HCEC 1CT (cell line): ENCODE measurements at places on chromosomes 1 and 21.

DNA sequence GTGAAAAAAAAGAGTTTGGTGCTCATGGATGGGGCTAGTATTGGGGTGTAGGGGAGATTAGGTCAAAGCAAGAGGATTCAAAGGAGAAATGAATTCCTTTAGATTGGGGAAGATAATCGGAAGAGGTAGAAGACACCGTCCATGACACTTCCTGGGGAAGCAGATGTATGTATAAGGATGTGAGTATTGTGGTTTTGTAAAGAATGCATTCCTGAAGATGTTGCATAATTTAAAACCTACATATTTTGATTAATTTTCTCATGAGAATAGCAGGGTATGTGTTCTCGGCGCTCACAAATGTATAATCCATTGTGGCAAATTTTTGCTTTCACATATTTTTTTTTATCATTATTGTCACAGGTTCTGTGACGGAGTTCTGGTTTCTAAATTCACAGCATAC, 5.5 kb upstream of the LGALS8 start:
- DNase-seq: no peak

DNA sequence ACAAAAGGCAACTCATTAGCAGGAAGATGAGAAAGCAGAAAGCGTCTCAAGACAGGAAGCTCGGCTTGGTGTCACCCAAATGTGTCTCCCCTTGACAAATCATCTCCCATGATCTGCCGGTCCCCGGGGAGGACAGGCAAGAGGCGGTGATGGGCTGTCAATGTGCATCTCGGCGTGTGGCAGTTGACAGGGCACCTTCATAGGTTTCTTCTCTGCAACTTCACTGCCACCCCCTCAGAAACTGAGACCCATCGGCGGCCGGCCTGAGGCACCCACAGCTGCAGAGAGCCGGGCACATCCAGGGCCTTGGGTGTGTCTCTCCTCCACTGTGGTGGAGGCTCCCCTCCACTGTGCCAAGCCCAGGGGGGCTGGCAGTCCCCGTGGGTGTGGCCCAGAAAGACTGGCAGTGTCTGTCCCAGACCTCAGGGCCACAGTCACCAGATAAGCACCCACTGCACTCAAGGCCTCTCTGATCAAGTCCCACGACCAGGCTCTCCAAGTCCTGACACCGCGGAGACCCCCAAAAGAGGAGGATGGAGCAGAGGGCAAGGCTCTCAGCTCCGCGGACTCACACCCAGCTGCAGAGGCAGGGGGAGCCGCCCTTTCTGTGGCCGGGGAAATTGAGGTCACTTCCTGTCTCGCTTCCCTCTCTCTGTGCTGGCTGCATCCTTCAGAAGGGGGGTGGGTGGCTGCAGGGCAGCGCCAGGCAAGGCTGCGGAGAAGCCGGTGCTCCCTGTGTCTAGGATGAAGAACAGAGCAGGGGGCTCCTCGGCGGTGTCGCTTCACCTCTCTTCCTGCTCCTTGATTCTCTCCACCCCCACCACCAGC, 39.6 kb upstream of the LBR start:
- DNase-seq: no peak

GRCh38 chr1:12428334-12428733, 189.7 kb downstream of the DHRS3 start:
- DNase-seq: no peak

GRCh38 chr1:30033256-30034104, 689.9 kb downstream of the MATN1 start:
- no peak for DNase-seq

DNA sequence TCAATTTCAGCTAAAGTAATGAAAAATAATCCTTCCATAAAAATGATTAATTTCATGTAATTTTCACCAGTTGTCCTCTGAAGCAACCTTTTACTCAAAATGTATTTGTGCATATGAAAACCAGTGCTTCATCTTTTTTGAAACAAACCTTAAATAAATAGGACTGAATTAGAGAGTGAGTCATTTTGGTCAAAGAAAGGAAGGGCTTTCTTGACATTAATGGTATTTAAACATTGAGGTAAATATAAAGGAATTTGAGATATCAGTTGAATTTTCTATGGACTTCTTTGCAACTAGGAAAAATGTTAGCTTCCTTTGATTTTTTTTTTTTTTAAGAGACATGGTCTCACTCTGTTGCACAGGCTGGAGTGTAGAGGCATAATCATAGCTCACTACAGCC, 38.7 kb downstream of the SNX7 start:
- DNase-seq: no peak

GRCh38 chr1:67843746-67844145, 10.5 kb upstream of the GNG12 start:
- no peak for DNase-seq

DNA sequence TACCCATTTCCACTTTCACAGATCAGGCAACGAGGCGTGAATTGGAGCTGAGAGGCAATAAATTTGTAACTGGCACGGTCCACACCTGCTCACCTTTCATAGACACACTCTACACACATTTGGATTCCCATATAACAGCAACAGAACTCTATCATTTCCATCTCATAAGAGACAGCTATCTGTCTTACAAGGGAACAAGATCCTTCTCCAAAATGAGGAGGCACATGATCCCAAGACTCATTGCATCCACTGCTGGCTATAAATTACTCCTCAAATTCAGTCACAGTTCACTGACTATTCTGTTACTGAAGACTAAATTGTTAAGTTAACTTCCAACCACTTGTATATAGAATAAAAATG, 342.8 kb downstream of the MATN1 start:
- no peak for DNase-seq

- DNase-seq: no peak
Measured at GRCh38 chr1:108962681-108963051, 618 bp downstream of the CLCC1 start.

GRCh38 chr1:55259911-55260609, 44.9 kb upstream of the USP24 start:
- DNase-seq: no peak

DNA sequence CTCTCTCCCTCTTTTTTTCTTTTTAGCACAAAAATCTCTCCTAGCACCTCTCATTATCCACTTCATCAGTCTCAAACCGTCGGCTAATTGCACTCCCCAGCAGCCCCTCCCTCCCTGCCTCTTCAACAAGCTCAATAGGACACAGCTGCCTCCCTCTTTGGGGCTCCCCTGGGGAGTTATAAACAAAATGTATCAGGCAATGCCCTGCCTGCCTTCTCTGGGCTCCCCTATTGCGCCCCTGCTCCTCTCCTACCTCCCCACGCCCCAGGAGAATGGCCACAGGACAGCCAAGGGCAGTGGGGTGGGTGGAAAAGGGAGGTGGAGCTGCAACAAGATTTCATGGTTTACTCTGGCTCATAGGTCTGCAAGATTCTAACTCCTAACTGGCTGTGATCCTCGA, 147.1 kb upstream of the GRIK3 start:
- DNase-seq: no peak

- DNase-seq: no peak
Measured at GRCh38 chr1:226223786-226224244, 351 bp downstream of the MIXL1 start.

DNA sequence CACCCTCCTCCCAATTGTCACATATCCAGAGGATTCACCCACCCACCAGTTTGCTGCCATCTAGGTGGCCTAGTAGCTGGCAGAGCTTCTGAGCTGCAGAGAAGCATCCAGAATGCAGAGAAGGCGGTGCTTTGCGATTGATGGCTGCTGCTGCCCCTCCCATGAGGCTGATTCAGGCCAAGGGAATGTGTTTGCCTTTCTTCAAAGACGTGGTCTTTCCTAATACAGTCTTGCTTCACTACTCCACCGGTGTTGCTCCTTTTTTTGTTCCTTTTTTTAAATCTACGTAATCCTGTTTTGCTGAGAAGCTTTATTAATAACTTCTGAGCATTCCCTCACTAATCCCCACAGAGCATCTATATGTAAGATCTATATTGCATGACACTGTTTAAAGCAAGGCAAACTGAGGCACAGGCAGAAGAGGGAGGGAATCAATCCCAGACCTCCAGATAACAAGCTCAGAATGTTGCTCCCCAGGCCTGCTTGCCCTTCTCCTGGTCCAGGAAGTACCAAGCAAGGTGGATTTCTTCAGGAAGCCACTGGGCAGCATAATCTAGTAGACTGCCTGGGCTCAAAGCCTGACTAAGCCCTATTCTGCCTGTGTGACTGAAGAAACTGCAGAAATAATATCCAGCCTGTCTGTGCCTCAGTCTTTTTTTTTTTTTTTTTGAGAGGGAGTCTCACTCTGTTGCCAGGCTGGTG, 275.5 kb upstream of the FMN2 start:
- DNase-seq: peak; percentile 42

- peak; percentile 15 for DNase-seq
Measured at GRCh38 chr1:40241362-40241761, 6.4 kb upstream of the TMCO2 start.

GRCh38 chr1:47184090-47184821, 5.6 kb downstream of the PDZK1IP1 start:
- no peak for DNase-seq

DNA sequence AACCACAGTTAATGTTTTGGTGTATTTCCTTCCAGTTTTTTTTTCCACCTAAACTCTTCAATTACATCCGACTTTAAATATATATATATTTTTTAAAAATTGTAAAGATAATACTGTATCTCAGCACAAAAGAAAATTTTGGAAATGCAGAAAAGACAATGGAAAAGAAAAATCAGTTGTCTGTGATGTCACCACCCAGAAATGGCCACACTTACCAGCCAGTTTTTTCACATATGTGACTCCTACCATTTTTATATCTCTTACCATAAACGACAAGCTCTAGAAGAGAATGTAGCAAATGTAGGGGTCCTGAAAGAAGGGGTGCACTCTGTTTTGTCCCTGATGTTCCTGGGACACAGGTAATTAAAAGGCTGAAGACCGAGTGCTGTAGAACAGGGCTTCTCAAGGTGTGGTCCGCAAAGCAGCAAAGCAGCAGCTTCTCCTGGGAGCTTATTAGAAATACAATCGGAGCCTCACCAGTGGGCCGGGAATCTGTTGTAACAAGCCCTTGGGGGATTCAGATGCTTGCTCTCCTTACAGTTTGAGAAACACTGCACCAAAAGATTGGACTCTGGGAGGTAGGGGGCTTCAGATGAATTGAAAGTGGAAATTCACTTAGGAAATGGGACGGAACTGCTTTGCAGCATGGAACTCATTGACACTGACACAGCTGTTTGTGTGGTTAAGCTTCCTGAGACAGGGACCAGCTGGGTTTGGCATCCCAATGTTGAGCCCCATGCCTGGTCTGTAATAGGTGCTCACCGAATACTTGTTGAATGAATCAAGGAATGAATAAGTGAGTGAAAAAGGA, 44.1 kb downstream of the ALPL start:
- peak; percentile 95 for DNase-seq

GRCh38 chr1:72326494-72326893, 44.2 kb upstream of the NEGR1 start:
- no peak for DNase-seq

GRCh38 chr1:59156051-59156450, 140.8 kb upstream of the FGGY start:
- no peak for DNase-seq

DNA sequence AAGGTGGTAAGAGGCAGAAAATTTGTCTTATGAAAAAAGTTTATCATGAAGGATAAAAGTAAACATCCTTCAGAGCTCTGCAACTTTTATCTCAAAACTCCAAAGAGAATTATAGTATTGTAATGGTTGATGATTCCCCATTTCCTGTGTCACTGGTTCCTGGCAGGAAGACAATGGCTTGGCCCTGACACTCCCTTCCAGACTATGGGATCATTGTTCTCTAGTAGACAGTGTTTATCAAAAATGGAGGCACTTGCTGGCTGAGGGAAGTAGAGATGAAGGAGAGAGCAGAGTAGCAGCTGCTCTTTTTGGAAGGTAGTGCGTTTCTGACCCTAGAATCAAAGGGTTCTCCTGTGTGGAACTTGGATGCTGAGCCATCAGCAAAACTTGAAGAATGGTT, 145.9 kb upstream of the ATP1B1 start:
- no peak for DNase-seq

DNA sequence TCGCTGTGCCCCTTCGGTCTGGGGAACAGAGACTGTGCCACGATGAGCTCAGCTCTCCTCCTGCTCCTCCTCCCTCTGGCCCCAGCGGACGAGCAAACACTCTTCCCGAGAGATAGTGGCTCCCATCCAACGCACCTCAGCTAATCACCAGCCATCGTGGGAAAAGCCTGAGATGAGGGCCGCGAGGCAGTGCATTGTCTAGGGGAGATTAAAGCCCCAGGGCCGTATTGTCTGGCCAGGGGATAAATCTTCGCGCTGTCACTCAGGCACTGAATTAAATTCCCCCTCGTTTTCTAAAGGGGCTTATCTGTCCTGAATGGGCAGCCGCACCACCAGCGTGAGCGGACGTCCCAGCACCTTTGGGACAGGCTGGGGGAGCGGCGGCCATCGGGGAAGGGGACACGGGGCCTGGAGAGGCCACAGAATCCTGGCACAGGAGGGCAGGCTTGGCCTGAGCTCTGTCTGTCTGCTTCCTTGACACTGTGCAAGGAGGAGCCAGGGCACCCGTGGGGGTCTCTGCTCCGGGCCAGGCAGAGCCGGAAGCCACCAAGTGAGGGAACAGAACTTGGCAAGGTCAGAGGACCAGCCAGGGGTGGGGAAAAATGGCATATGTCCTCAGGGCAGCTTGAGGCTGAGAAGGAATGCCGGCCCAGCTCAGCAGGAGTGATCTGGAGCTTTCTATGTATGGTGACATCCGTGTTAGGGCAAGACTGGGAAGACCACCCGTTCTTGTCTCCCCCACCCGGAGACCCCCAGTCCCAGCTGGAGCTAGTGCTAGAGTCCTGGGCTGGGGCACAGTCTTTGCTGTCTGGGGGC, 32.3 kb downstream of the PRDM16 start:
- DNase-seq: no peak

DNA sequence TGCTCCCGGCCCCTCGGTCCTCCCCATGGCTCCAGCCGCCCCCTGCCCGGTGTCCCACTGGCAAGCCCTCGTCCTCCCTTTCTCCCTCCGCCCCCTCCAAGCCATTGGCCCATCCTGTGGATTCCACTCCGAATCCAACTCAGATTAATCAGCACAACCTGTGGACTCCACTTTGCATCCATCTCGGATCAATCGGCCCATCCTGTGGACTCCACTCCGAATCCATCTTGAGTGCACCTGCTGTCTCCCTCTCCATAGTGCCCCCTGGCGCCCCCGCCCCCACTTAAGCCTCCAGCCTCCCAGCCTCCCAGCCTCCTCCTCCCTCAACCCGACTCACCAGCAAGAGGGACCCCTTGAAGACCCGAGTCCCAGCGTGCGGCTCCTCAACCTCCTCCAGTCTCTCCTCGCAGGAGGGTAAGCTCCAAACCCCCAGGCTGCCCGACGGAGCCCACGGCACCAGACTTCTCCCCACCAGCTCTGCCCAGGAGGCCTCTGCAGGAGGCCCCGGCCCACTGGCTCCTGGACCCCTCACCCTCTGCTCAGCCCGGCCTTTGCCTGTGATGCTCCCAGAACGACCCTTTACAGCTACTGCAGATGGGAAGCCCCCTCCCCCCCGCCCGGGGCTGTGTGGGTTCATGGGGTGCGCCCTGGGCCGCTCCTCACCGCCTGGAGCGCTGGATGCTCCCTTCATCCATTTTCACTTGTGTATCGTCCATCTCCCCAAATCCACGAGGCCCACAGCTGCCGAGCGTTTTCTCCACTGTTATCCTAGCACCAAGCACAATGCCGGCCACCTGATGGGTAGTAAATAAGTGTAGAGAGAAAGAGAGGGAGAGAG, 40.6 kb upstream of the TSPEAR start:
- DNase-seq: no peak

- peak; percentile 21 for DNase-seq
Measured at GRCh38 chr1:17276568-17276967, 27.7 kb downstream of the PADI3 start.

- no peak for DNase-seq
Measured at GRCh38 chr1:226977643-226978431, 37.7 kb downstream of the COQ8A start.
